AG20443 (cell line): ENCODE measurements at places on chromosomes 3 and 15.
A peak's percentile ranks its signal among the peaks of the same experiment; 100 is the strongest.

- DNase-seq, result no peak
Observed at GRCh38 chr15:89829616-89830440, 15.2 kb upstream of the ANPEP start.

GRCh38 chr15:100114100-100114499, 227.7 kb downstream of the ADAMTS17 start:
- DNase-seq, result peak; percentile 75

- DNase-seq, result no peak
Observed at GRCh38 chr3:39485547-39485946, 18.1 kb downstream of the MOBP start.

GRCh38 chr3:177835008-177835407, 637.7 kb upstream of the TBL1XR1 start:
- DNase-seq, result peak; percentile 45

GRCh38 chr3:107239703-107240102, 137.5 kb upstream of the CCDC54 start:
- no peak for DNase-seq

DNA sequence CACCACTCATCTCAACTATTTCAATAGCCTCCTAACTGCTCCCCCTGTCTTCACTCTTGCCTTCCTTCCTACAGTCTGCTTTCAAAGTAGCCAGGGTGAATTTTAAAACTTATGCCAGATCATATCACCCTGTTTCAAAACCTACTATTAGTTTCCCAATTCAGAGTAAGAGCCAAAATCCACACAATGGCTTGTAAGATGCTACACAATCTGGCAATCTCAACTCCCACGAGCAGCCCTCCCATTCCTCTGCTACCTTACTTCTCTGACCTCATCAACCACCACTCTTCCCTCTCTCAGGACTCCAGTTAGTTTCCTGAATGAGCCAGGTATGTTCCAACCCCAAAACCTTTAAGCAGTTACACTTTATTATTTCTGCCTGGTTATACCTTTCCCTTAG, 62.5 kb downstream of the VPS13C start:
- DNase-seq, result no peak

DNA sequence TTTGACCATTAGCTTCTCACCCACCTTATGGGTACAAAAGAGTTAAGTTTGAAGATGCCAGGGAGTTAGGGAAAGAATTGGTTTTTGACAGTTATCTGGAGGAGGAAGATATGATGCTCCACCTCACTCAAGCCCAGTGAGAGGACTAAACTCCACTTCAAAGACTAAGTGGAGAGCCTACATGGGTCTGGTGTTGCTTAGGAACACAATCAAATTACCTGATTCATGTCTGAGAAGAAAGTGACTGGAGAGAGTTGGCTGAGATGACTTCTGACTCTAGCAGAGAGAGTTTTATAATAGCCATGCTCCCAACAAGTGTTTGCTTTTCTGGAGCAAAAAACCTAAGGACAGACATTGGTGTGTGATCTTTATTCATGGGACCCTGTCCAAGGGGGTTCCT, 43.3 kb downstream of the SUCNR1 start:
- DNase-seq, result no peak

GRCh38 chr3:143078883-143079282, 40.7 kb upstream of the CHST2 start:
- DNase-seq, result peak; percentile 72

GRCh38 chr15:101039461-101039860, 120.3 kb downstream of the LRRK1 start:
- DNase-seq, result no peak

DNA sequence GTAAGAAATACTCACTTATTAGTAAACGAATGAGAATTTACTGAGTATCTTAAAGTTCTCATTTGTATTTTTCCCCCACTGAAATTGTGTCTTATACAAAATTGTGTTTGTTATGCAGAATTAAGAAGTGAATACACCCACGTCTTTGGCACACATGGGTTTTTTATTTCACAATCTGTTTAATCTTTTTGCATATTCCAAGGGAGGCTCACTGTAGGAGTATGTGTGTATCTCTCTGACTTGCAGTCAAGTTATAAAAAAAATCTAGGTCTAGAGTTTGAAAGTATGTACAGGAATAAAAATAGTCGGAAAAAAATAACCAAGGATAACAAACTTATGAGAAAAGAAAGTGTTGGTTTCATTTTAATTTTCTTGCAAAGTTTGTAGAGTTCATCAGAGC, 255.2 kb downstream of the PDCD6IP start:
- no peak for DNase-seq

DNA sequence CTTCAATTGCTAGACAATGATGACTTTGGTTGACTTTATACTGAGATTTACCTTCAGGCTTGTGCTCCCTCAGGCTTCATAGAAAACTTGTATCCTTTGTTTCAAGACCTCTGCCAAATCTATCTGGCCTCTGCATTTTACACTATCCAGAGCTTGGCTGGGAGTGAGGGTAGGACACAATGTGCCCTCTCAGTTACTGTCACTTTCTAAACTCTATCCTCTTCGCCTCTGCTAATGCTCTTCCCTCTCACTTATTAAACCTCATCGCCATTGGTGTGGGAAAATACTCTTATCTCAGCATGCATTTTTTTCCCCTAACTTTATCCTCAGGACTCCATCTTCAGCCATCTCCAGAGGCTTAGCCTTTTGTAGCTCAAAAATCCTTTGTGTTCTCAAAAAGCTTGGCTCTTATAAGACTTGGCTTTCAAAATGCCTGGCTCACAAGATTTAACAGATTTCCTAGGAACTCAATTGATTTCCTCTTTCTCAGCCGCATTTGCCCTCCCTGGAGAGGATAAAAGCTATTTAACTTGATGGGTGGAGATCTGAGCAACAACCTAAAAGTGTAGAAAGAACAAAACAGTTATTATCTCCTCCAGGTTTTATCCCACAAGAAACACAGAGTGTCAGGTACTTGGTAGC, 28.3 kb downstream of the SUCNR1 start:
- no peak for DNase-seq

DNA sequence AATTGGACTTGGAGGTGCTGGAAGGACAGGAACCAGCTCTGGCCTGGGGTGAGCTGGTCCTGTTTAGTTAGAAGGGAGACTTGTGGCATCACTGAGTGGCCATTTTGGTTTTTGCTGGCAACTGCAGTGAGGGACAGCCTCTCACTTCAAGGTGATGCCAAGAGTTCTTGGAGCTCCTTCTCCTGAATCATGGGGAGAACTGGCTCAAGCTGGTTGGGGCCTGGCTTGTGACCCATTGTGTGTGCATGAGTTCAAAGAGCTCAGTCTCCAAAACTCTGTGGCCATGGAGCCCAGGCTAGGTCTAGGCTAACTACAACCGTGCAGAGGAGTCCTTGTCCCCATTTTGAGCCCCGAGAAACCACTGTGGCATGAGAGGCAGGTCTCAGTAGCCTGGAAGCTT, 60.1 kb upstream of the ZNF148 start:
- no peak for DNase-seq

DNA sequence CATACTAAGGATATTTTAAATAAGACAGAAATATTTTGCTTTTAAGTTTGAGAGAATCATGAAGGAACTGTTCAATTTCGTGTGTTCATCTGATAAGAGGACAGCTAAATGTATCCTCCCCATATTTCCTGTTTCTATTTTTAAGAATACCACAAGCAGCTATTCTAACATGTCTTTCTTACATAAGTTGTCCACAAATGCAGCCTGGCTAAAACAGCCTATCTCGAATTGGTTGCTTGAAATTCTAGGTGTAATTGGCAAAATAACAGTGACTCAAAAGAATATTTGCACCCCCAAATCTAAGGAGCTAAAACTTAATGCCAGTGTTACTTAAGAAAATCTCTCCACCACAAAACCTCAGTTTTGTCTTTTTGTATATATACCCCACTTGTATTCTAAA, 35.0 kb downstream of the BTLA start:
- DNase-seq, result no peak

- DNase-seq, result no peak
Observed at GRCh38 chr3:153783106-153783505, 338.1 kb upstream of the ARHGEF26 start.

DNA sequence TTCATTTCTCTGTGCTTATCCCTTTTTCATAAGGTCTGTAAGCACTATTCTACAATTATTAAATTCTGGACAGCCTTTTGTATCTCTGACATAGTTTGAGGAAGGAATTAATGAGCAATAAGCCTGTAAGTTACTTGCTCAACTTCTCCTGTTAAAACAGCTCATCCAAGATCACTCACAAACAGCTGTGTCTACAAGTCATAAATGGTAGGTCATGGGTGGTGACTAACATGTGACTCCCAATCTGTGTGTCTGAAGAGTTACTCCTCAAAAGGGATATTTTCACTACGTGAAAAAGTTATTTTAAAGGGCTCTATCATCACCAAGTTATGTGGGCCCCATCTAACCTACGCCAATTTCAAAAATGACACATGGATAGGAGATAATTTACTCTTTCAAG, 145.2 kb upstream of the CBLB start:
- peak; percentile 61 for DNase-seq

DNA sequence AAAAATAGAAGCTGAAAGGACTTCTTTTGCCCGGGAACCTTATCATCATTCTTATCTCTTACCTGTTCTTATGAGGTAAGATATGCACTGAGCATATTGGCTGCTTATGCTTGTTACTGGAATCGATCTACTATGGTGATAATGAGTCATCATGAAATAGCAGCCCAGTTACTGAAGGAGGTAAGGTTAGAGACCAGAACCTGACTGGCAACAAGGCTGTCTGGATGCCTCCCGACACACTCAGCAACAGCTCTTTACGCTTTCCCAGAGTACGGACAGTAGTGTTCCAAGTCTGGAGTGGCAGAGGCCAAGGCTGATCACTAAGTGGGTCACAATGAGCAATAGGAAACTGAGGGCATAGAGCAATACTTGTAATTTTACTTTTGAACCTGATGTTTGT, 314.1 kb downstream of the NLGN1 start:
- DNase-seq, result no peak

GRCh38 chr3:116067326-116067725, 378.0 kb downstream of the LSAMP start:
- no peak for DNase-seq

DNA sequence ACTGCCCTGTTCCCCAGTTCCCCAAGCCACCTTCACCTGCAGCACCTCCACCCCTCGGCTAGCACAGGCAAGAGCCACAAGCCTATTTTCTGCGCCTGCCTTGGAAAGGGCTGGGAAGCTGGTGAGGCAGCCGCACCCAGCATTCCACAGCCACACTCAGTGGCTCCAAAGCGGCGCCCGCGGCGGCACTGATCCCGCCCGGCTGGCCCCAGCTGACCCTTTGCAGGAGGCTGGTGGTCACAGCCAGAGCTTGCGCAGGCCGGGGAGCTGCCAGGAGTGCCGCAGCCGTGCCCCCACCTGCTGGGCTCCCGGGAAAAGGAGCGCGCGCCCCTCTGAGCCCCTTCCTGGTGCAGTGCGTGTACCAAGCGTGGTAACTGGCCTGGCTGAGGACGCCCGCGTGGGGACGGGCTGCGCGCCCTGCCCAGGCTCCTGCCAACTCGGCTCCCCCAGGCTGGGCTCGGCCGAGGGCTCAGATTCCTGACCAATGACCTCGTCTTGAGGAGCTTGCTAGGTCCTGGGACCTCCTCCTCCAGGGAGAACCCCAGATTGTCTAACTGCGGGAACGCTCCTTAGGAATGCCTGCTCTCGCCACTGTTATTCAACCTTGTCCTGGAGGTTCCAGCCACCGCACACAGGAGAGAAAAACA, 13.3 kb downstream of the GRAMD2A start:
- peak; percentile 91 for DNase-seq

DNA sequence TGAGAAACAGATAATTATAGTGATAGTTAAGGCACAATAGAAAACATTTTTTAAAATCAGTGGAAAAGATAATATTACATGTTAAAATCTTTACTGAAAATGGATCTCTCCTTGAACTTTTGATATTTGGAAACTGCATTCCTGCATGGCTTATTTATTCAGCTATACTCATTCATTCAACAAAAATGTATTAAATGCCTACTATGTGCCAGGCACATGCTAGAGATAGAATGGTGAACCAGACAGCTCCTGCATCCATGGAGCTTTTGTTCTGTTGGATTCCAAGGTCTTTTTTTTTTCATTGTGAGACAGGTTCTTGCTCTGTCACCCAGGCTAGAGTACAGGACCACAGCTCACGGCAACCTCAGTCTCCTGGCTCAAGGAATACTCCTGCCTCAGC, 4.5 kb downstream of the PXK start:
- no peak for DNase-seq

DNA sequence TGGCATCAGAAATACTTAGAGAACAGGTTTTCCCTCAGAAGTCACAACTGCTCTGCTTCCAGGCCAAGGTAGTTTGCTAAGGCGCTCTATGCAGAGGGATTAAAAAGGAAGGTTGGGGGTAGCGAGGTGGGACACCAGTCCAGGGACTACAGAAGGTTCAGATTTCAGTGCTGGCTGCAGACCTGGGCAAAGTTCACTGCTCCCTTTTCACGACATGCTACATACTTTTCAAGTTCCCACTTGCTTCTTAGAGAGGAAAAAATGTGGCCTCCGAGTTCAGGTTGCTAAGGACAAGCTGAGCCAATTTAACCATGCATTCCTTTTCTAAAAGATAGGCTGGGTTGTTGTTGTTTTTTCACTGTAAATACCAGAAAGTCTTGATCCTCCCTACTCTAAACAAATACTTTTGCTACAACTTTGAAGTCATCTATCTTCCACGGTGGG, 158.6 kb upstream of the NR2F2 start:
- no peak for DNase-seq

DNA sequence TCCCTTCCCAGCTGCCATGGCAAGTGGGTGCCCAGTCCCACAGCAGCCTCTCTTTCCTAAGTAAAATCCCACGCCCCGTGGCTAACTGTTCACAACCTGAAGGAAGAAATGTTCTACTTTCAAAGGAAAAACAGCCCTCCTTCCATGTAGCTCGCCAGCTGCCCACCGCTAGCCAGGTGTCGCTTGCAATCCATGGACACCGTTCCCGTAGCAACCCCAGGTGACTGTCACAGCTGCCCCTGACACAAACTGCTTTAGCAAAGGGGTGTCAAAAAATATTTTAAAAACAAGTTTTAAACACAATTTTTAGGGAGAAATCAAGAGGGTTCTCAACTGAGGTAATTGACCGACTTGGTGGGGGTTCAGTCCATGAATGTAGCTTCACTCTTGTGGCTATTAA, 21.0 kb upstream of the CGNL1 start:
- DNase-seq, result no peak

DNA sequence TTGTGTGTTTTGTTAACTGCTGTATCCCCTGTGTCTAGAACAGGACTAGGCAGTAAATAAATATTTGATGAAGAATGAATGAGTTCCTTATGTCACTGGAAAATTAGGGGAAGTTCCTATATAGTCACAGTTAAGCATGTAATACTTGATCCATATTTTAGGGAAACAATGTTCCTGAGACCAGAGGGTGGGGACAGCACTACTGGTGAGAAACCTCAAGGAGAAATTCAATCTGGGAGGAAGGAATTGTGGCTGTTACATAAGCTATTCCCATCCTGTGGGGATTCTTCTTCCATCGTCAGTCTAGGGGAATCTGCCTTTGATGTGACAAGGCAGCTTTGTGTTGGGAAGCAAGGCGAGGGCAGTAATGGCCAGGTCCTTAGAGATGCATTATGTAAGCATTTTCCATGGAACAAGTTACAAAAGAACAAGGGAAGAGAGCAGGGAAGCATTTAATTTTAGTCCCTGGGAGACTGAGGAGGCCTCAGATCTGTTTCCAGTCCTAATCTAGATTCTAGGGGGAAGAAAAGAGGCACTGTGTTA, 219.3 kb upstream of the TTC14 start:
- DNase-seq, result no peak
